ENCODE measurements at places on chromosomes 3 and 15.
A peak's percentile ranks its signal among the peaks of the same experiment; 100 is the strongest.

GRCh38 chr15:53759411-53759931, at the start of gene WDR72:
TSS of gene WDR72 (minus strand) at chr15:53759663. CDS start at chr15:53733149, 26,514 bp downstream.
- DNase-seq, result no peak

GRCh38 chr15:93020976-93021772, 67.8 kb downstream of the RGMA start:
- DNase-seq, result no peak

- no peak for DNase-seq
Observed at GRCh38 chr3:171695426-171695825, 114.9 kb downstream of the PLD1 start.

- DNase-seq, result peak; percentile 59
Observed at GRCh38 chr3:169430707-169431404, 232.7 kb downstream of the MECOM start.

DNA sequence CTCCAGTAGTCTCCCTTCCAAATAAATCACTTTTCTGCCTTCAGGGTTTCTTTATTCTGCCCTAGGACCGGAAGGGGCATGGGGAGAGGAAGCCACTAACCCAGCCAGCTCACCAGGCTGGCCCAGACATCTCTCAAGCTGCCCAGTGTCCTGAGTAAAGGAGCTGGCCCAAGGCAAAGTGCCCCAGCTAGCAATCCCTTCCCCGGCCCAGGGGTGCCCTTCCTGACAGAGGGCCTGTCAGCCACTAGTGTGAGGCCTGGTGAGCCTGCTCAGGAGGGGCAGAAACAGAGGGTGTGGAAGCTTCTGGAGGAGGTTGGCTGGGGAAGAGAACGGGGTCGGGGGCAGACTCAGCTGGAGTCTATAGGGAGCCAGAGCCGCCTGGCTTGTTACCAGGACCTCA, 22.2 kb downstream of the SHF start:
- no peak for DNase-seq

- DNase-seq, result no peak
Observed at GRCh38 chr15:43286074-43286473, 19.3 kb upstream of the TGM5 start.

GRCh38 chr3:151456065-151456464, 4.8 kb downstream of the IGSF10 start:
- DNase-seq, result no peak

- no peak for DNase-seq
Observed at GRCh38 chr3:134464064-134464688, 21.6 kb downstream of the ANAPC13 start.

DNA sequence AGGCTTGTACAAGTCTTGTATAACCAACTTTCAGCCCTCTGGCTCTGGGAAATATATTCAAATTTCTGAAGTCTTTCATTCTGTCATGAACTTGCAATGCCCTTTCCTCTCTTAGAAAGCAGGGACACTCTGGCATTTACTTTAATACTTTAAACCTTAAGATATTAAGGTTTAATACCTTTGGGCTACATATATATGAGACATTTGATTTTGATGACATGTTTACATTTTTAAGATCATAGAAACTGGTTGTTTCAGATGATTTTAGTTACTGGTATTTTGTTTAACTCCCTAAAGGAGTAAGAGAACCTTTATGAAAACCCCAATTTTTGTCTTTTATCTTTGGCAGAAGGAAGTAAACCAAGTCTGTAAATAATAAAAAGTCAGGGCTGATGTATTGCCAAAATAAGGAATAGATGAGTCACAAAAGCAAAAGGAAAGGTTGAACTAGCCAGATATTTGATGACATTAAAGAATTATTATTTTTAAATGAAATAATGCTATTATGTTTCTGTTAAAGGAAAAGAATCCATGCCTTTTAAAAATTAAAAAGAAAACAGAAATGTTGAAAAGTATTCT, 579.0 kb upstream of the CBLB start:
- no peak for DNase-seq

DNA sequence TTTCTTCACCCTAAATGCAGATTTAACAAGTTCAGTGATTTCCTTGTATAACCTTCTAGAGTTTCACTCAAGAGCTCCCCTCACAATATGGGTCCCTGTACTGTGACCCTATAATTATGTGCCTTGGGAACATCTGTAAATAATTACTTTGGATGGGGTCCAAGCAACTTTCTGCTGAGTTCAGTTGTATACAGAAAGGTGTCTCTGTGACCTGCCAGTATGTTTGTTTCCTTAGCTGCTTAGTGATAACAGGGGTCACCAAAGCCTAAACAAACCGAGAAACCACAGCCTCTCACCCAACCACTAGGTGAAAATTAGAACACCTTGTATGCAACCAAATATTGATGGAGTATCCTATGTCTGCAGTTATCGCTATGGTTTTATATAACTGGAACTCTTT, 29.8 kb upstream of the SLC25A36 start:
- DNase-seq, result peak; percentile 27

- DNase-seq, result no peak
Observed at GRCh38 chr15:39731266-39731665, 51.4 kb downstream of the FSIP1 start.

DNA sequence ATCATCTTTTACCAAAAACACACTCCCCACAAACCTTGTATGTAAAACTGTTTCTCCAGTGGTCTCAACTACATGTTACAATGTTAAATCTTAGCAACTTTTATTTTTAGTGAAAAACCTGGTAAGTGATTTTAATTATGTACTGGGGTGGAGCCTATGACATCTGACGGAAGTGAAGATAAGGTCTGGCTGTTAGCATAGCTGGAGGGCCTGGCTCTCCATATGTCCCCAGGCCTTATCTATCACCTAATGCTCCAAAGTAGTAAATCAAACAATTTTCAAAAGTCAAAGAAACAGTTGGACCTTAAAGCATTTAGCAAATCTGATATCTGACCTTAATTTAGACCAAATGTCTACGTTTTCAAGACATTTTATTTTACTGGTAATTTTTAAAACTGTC, 173.6 kb upstream of the SMAD3 start:
- no peak for DNase-seq

DNA sequence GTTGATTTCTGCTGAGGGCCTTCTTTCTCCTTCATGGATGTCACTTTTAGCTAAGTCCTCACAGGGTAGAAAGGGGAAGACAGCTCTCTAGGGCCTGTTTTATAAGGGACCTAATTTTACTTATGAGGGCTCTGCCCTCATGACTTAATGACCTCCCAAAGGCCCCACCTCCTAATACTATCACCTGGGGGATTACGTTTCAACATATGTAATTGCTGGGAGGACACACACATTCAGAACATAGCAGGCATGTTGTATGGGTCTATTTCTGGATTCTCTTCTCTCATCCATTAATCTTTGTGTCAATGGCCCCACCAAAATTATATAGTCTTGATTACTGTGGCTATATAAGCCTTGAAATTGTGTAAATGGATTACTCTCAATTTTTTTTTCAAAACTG, 255.0 kb downstream of the CLSTN2 start:
- DNase-seq, result no peak

DNA sequence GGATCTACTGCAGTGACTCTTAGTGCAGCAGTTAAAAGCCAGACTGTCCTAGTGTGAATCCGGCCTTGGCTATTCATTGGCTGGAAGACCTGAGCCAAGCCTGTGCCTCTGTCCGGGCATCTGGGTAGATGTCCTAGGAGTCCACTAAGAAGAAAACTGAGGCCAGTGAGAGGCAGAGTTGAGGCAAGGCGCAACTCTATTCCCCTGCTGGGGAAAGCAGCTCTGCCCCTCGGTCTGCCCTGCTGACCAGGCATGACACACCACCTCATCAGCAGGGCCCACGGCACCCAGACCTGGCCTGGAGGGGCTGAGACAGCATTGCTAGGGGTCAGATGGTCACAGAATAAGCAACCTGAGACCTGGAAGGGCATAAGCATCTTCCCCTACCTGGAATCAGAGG, 46.7 kb upstream of the ABHD2 start:
- no peak for DNase-seq

GRCh38 chr15:99485992-99486370, 79.8 kb upstream of the MEF2A start:
- DNase-seq, result no peak

GRCh38 chr3:191455257-191455952, 5.6 kb upstream of the PYDC2 start:
- DNase-seq, result no peak

DNA sequence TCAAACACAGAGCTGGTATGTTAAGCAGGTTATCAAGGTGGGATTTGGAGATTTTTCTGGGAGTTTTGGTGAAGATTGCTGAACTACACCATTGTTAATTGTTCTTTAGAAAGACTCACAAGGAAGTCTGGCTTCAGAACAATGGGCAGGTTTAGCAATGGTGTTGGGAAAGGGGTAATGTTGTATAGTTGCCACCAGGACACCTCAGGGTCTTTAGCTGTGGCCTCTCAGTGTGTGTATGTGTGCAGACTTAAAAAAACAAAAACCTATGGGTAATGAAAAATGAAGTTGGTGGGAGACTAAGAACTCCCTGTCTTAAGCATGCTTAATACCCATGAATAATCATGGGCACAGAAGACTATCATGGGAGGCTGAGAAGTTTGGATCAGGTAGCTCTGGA, 91.7 kb downstream of the MCTP2 start:
- DNase-seq, result no peak

DNA sequence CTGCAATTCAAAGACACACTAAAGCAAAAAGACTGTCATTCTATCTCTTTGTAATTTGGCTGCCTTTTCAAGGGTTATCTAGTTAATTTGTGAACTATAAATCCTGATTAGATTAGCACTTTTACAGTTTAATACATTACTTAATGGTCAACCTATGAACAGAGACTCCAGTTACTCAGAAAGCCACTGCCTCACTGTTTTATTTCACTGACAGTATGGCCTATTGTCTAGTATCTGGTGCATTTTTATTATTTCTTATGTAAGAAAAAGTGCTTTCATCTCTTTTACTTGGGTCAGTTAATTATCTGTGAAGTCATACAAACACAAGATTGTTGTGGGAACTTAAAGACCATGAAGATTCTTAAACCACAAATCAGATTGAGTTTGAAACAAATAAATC, 133.8 kb downstream of the ZBBX start:
- DNase-seq, result no peak

DNA sequence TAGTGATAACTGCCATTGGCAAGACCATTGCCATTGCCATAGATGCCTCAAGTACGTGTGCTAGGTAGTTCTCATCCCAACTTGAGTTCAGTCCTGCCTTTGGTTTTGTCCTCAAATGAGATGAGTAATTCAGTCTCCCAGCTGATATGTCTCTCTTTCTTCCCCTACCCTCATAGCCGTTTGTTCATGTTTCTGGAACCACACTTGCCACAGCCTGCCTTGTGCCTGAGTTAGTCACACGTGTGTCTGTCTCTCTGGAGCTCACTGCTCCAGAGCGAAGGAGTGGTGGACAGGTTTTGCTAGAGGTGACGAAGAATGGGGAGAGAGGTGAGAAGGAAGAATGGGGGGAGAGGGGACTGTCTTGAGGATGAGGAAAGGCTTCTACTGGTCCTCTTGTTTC, 88.0 kb upstream of the IGF1R start:
- no peak for DNase-seq

GRCh38 chr3:149016669-149017541, 25.6 kb downstream of the GYG1 start:
- no peak for DNase-seq

DNA sequence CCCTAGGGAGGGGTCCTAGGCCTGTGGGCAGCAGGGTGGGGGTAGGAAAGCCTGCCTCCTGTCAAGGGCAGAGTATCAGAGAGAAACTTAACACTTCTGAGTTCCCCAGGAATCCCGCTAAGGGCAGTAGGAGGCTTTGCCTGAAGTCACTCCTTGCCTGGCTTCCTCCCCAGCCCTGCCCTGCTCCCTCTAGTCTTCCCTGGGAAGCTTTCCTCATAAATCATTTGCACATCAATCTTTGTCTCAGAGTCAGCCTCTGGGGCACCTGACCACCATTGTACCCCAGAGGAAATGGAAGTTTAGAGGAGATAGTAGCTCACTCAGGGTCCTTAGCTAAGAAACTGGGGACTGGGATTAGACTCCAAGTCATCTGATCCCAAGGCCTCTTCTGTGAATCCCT, 129.4 kb upstream of the TLE3 start:
- DNase-seq, result no peak

GRCh38 chr3:48938156-48938555, 19.5 kb downstream of the ARIH2 start:
- DNase-seq, result no peak

- DNase-seq, result no peak
Observed at GRCh38 chr3:127805026-127805753, 17.1 kb downstream of the MGLL start.

DNA sequence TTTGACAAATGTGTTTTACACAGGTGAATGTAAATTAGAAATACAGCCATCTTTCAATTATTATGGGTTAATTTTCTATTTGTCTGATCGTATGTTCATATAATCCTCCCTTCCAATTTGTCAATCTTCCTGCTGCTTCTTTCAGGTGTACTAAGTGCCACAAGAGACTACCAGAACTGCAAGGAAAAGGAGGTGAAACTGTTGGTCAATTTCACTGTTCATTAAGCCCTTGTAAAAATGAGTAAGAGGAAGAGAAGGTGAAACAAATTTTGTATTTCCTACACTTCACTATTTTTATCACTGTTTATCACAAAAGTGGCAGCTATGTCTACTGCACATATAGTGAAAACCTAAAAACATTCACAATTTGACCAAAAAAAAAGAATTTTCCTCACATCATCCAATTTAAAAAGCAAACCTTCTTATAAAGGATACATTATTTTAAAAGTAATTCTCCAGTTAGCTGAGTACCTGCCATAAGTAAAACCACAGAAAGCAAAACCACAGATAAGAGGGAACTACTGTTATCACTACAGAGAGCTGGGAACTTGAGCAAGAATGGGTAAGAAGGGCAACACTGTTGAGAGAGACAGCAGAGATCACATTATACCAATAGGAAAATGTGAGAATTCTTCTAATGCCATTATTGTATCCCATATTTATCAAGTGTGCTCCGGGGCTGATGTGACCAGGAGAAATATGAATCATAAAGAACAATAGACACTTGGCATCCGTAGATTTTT, 163.0 kb downstream of the TBC1D5 start:
- DNase-seq, result no peak

DNA sequence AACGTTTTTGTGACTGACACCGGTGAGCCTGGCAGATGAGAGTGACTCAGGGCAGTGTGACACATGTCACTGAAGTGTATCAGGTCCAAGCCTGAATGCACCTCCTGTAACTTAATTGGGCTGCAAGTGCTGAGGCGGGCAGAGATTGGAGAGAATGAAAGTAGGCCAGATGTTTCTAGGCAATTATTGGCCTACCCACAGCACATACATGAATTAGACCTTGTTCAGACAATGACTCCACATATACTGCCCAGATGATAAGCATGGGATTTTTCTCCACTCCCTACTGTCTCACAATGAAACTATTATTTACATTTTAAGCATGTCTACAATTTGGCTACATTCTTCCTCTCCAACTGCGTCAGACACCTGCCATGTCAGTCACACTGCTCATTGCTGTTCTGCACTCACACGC, 187.3 kb upstream of the ZNF385D start:
- DNase-seq, result no peak

Data from NCI-H2107 (cell line).